GM06990 (cell line): ENCODE measurements at places on chromosomes 16 and 17.
A peak's percentile ranks its signal among the peaks of the same experiment; 100 is the strongest.

DNA sequence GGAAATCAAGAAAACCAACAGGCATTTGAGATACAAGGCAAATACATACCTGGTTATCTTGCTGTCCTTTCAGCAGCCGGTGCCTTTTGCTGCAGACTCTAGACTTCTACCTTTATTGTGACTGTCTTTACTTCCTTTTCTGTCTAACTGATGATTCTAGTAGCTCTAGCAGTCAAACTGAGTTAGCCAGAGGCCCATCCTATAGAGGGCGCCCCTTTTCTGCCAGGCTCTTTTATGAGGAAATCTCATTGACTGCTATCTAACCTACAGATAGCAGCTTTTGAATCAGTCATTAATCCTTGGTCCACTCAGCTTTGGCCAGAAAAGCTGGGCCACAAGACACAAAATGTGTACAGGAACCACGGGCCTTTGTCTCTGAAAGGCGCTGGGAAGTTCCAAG is 87.5 kb upstream of the WSB1 start:
- DNase-seq, result no peak

GRCh38 chr16:89434490-89434889 is 55.9 kb downstream of the ANKRD11 start:
- no peak for DNase-seq

GRCh38 chr17:72359274-72359673 is 238.5 kb downstream of the SOX9 start:
- DNase-seq, result no peak

GRCh38 chr16:72050769-72051464 is 3.4 kb upstream of the HP start:
- no peak for DNase-seq

DNA sequence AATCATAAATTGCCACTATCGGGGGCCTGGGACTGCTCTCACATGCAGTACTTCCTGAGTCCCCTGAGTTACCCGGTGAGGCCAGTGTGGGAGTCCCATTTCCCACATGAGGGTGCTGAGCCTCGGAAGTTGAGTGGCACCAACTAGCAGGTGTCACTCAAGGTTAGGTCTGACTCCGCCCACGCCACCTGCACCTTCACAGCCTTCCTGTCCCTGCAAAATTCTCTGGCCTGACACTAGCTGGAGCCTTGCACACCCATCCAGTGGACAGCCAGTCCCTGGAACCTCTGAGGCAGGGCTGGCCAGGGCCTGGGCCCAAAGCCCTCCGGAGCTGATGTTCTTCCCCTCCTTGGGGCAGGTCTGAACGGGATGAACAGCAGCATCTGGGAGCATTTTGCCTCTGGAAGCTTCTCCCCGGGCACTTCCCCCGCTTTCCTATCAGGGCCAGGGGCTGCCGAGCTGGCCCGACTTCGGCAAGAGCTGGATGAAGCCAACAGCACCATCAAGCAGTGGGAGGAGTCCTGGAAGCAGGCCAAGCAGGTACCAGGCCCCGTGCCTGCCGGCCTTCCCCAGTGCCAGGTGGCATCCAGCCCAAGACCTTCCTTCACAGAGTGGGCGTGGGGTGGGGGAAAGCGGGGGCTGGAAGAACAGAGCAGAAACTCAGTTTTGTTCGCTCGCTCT is 21.9 kb downstream of the UNC13D start:
- DNase-seq, result peak; percentile 14

GRCh38 chr17:82551779-82552457 is 32.4 kb downstream of the FOXK2 start:
- peak; percentile 75 for DNase-seq

- DNase-seq, result no peak
These were observed 29.5 kb downstream of the RNF43 start for GRCh38 chr17:58387834-58388233.

DNA sequence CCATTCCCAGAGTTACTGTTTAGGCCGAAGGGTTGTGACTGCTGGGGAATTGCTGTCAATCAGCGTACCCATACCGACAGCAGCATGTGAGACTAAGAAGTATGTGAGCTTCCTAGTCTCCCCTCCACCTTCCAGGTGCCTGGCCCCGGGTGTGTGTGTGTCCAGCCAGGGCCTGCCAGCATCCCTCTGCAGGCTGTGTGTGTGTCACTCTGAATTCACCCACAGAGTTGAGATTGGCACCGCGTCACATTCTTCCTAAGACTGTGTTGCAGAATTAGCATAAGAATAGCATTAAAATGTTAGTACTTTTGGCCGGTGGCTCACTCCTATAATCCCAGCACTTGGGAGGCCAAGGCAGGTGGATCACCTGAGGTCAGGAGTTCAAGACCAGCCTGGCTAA is 31.8 kb downstream of the PRMT7 start:
- no peak for DNase-seq
